ENCODE measurements at places on chromosomes 5 and 9.

DNA sequence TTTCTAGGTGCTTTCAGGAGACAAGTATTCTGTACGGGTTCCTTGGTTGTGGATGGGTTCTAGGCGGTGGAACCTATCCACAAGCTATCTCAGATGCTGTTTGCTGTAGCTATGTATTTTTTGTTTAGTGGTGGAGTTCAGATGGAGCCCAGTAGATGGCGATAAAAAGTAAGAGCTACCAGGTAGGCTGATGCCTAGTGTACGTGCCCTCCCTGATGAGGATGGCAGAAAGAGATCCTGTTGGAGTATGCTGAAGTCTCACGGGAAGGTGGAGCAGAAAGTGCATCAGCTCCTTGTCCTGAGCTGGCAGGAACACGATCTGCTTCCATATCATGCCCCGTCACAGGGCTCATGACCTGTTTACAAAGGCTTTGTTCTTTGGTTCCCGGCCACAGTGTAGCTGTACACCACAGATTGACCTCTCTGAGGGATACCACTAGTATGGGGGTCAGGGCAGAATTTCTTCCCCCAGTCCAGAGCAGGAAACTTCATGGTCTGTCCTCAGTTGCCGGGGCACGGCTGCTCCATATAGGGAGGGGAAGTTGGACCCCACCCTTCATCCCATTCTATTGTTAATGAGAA is 12.6 kb upstream of the UGT3A2 start:
- no peak for DNase-seq

- no peak for DNase-seq
These were observed 56.3 kb downstream of the GDA start for GRCh38 chr9:72205513-72205912.

- DNase-seq = no peak
These were observed 1018.4 kb upstream of the ARRDC3 start for GRCh38 chr5:92401492-92401891.

GRCh38 chr9:73761905-73762304 is 610.2 kb downstream of the ANXA1 start:
- DNase-seq = no peak

GRCh38 chr9:35789541-35789940 is 1.9 kb upstream of the NPR2 start:
- DNase-seq = no peak

DNA sequence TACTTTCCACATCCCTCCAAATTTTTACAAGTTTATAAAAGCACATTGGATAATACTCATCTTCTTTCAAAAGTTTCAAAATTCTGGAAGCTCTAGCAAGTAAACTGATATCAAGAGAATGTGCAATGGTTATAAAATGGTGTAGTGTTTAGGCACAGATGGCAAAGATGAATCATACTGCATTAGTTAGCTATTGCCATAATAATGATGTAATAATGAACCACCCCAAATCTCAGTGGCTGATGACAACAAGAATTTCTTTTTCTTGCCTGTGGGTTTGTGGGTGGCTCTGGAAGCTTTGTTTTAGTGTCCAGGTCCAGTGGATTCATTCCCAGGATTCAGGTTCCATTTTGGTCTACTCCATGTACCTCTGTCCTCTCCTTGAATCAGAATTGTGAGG is 319.0 kb downstream of the BRINP1 start:
- no peak for DNase-seq

Measured in natural killer cell treated with Interleukin-12 subunit alpha and Interleukin-12 subunit beta and Interleukin-15 and Interleukin-18, amount 100 ng/mL, for 72 hours (primary cell).